Activated T-cell treated with anti-CD3 and anti-CD28 coated beads for 1 hour (primary cell): ENCODE measurements at places on chromosomes 7 and 10.

DNA sequence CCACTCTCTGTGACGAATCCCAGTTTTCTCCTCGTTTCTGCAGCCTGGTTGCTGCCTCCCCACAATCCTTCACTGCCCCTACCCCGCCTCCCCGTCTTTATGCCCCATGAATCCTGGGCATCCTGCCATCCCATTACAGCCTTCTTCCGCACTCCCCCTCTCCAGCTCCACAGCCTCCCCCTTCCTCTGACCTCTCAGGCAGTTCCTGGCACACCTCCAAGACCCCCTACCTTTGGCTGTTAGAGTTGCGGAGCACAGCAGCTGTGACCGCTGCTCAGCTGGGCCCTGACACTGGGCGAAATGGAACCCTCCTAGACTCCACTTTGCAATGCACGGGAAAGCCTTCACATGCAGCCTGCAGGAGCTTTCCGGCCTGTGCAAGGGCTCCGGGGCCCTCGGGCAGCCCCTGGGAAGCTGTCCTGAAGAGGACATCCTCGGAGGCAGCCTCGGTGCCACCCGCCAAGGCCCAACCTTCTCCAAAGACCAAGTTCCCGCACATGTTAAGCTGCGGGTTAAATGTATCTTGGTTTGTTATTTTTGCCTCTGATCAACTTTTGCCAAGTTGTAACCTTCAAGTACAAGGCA, 400.7 kb upstream of the MKI67 start:
- DNase-seq: no peak

GRCh38 chr10:93223336-93223735, 149.6 kb downstream of the CYP26A1 start:
- DNase-seq: no peak

- DNase-seq: no peak
These were observed 58.5 kb downstream of the CPED1 start for GRCh38 chr7:121046893-121047468.

DNA sequence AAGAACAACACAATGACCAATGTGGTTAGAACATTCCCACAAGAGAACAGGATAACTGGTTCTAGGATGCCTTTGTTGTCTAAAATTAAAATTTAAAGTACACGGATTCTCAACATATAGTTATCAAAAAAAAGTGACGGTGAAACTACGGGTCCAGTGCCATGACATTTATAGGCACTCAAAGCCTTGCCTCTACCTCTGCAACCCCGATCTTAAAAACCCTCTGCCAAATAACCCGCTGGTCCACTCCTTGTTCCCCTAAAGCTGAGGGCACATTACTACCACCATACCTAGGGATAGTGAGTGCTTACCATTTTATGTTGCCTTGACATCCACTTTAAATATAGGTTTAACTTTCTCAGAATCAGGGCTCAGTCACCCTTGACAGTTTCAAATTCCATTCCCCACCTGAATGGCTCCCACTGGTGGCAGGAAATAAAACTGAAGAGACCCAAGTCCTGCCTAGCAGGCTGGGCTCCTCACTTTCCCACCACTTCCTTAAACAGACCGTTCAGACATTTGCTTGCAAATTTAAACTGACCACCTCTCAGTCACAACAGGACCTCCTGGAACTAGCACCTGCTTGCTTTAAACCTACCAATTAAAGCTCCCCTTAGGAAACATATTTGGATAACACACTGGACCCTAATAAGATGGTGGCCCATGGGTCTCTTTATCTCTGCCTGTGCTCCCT, 169.9 kb upstream of the ASAH2 start:
- no peak for DNase-seq

DNA sequence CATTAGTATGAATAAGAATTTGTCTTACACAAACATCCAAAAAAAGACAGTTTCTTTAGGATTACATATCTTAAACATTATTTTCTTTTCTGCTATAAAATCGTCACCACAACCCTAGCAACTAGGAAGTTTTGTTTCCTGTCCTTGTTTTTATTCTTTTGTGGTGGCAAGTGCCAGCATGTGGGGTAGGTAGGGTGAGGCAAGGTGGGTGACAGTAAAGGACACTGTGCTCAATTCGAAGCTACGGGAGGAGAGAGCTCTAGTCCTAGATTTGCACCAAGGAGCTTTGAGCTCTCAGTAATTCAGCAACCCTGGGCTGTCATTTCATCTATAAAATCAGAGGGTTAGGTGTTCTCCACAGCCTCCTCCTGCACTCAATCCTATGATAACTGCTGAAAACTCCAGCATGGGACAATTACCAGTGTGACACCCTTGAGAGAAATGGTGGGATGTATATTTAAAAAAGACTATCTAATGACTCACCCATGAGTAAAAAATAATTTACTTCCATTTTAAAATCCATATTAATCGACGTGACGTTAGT, 187.1 kb downstream of the FAM107B start:
- no peak for DNase-seq

DNA sequence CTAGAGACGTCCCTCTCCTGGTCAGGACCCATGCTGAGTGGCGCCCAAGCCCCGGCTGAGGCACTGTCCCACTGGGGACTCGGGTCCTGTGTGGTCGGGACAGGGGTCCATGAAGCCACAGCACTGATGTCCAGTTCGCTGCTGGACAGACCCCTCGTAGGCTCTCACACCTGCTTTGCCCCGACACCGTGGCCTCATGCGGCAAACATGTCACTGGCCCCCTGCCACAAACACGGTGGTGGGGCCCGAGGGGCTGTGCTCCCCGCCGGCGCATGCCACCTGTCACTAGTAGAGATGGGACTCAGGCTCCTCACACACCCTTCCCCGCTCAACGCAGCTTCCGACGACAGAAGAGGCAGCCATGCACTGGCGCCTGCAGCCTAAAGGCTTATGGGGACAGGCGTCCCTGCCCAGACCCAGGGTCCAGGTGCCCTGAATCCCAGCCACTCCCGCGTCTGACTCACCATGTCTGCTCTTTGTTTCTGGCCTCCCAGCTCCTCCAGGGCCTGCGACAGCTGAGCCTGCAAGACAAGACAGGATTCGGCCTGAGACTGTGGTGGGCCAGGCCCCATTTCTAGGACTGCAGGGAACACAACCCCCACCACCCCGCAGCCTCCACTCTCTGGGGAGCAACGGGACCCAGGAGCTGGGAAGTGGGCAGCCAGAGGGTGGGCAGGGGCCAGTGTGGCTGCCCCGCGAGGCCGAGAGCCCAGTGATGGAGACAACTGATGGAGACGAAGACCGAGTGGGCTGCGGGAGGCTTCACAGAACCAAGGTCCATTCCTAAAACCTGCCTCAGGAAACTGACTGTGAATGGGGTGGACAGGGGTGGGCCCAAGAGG, 230.9 kb downstream of the MAD1L1 start:
- DNase-seq: no peak

DNA sequence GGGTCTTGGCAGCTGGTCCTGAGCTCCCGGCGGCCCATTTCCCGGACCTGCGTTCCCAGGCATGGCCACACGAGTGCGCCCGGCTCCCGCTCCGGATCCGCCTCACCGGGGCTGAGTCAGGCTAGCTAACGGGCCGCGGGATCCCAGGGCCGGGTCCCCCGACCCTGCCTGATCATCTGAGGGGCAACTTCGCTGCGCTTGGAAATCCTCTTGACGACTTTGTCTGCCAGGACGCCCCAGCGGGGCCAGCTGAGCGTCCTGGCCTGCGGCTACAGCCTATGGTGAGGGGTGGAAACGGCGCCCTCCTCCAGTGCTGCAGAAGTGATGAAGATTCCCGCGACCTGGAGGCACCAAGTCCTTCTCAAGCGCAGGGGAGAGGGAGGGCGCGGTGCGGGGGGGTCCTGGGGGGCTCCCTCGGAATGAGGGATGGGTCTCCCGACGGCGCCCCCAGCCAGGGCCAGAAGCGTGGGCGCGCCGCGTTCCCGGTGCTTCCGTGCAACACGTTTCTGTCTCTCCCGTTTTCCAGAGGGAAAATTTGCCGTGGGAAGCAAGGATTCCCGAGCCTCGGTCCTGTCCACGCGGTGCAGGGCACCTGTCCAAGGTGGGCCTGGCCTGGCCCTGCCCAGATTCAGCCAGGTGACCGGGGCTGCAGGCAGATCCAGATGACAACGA, 212.4 kb downstream of the CCSER2 start:
- DNase-seq: peak; percentile 57

DNA sequence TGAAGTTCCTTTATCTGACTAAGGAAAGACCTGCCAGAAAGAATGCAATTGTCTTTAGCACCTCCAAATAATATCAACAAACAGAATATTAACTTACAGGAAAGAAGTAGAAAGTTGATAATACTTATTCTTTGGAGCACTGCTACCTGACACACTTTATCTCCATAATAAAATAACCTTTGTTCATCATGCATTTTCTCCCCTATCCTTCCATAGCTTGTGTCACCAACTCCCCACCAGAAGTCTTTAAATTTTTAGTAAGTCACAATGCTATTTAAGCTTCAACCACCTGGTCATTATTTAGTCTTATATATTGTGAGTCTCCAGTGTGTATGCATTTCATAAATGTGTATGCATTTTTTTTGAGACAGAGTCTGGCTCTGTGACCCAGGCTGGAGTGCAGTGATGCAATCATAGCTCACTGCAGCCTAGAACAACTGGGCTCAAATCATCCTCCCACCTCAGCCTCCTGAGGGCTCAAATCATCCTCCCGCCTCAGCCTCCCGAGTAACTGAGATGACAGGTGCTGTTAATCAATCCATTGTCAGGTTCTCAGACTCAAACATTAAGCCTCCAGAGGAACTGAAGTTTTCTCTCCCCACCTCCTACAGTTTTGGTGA, 7.3 kb upstream of the CYP3A43 start:
- no peak for DNase-seq

DNA sequence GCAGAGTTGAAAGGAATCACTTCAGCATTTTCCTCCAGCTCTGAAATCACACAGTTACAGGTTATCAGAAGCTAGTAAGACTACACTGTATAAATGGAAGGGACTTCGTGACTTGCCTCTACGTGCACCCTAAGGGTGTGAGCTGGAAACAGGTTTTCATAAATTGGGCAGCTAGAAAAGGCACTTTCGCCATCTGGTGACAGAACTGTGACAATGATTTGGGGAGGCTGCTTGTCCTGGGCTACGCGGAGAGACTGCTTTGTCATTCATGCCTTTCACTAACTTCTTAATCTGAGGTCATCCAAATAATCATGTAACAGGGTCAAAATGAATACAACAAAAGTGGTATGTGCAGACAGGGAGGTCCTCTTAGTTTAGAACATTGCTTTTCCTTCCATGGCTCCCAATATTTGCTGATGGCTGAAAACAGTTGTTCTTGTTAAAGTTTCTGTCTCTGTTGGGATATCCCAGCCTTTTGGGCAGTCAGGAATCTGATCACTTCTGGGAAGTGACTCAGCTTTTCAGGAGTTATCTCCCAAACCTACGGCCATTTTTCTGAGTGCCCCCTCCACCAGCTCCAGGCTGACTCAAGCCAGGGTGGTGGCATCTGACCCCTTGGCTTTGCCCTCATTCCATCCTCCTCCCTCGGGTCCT, 17.8 kb downstream of the VWC2 start:
- DNase-seq: no peak

GRCh38 chr10:122254831-122255230, 16.3 kb upstream of the BTBD16 start:
- no peak for DNase-seq

- DNase-seq: no peak
These were observed 167.8 kb downstream of the BAMBI start for GRCh38 chr10:28845009-28845682.

DNA sequence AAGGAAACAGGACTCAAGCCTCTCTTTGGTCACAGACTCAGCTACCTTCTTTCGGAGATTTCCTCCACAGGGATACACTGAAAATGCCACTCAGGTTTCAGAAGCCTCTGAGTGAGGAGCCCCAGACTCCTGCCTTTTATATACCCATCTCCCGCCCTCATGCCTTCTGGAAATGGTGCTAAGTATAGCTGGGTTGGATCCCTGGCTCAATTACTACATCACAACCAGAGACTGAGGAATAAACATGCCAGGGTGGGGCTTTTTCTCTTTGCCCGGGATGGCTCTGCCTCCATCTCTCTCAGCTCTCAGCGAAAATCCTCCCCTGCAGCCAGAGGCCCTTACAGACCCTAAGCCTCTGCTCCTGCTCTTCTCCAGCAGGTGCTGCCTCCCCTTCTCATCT, 299.5 kb downstream of the KCNMA1 start:
- DNase-seq: no peak

- DNase-seq: no peak
These were observed 88.9 kb downstream of the ELFN1 start for GRCh38 chr7:1758859-1759521.

DNA sequence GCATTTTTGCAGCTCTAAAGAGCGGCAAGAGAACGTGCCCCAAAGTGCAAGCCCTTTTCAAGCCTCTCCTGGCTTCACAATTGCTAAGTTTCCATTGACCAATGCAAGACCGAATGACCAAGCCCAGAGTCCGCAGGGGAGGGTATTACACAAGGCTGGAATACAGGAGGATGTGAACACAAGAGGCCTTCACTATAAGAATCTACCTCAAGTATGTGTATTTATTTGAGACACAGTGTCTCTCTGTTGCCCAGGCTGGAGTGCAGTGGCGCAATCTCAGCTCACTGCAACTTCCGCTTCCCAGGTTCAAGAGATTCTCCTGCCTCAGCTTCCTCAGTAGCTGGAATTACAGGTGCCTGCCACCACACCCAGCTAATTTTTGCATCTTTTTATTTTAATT, 22.2 kb upstream of the TPST1 start:
- DNase-seq: no peak

DNA sequence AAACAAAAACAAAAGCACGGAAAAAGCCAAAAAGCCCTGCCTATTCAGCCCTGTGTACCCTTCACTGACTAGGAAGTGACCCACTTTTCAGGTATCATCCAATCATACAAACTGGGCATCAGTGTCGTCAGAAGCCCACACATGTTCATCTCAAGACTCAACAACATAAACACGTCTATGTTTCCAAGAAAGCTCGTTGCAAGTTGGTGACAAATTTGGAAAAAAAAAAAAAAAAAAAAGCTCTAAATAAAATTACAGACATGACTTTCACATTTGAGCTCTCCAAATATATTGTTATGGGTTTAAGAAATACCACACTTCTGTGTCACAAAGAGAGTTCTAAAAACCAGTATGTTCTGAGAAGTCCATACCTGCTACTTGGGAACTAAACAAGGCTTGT, 204.7 kb upstream of the KLF14 start:
- no peak for DNase-seq

- DNase-seq: no peak
These were observed 134.4 kb upstream of the DLX6 start for GRCh38 chr7:96870934-96871333.

- DNase-seq: no peak
These were observed 25.4 kb downstream of the AKR1B15 start for GRCh38 chr7:134574322-134574721.

DNA sequence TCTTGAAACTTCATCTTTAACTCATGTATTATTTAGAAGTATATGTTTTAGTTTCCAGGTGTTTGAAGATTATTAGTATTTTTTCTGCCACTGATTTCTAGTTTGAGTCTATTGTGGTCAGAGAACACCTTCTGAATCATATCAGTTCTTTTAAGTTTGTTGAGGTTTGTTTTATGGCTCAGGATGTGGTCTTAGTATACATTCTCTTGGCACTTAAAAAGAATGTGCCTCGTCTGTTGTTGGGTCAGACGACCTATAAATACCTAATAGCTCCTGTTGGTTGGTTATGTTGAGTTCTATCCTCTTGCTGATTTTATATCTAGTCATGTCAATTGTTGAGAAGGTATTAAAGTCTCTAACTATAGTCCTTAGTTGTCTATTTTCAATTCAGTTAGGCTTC, 15.9 kb downstream of the TDRD1 start:
- no peak for DNase-seq

- no peak for DNase-seq
These were observed 82.5 kb upstream of the BAIAP2L1 start for GRCh38 chr7:98483276-98483963.

GRCh38 chr7:54336800-54337199, 205.4 kb upstream of the VSTM2A start:
- no peak for DNase-seq
